ENCODE measurements at places on chromosomes 5 and 9. TPM values are rescaled to one million over a fixed set of nuclear protein-coding genes. Genes with fewer than 3 reads are reported as not detected.

Gene SPINK13
- not detected for total RNA-seq

Gene SYNPO
- 1.5 TPM for total RNA-seq

Gene OR13J1
- total RNA-seq = not detected

Gene DMRT2
- total RNA-seq = 1.0 TPM

GRCh38 chr5:173778784-173779304 is 109.3 kb upstream of the CPEB4 start:
- H3K36me3 ChIP-seq = no peaks in the 10 kb centered on the region
- no peak overlapping the region for H3K4me3 ChIP-seq
- peaks cover 25% of the 10 kb centered on the region for H3K27me3 ChIP-seq
- DNase-seq = no peak
- peaks cover 11% of the 10 kb centered on the region for H3K4me1 ChIP-seq

DNA sequence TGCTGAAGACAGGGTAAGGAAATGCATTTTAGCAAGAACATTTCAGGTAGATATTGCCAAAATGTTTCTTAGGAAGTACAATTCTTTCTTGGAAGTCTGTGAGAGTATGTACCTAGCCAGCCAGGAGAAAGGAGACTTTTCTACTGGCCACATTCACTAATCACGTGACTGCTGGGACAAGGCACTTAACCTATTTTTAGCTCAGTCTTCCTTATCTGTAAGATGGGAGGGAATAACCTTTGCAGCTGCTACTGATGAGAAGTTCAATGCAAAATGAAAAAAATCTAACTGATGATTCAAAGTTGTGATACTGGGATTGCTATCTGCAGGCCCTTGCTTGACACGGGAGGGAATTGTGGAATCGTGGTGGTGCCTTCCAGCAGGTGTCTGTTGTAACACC is 42.6 kb upstream of the SLC28A3 start:
- no peaks in the 10 kb centered on the region for H3K36me3 ChIP-seq
- no peak overlapping the region for H3K27ac ChIP-seq
- peaks cover 18% of the 10 kb centered on the region for H3K4me1 ChIP-seq
- H3K27me3 ChIP-seq = no peaks in the 10 kb centered on the region
- H3K4me3 ChIP-seq = no peak overlapping the region

GRCh38 chr9:77712533-77713130 is 64.5 kb upstream of the GNA14 start:
- H3K4me1 ChIP-seq = no peaks in the 10 kb centered on the region
- no peak for DNase-seq
- H3K4me3 ChIP-seq = no peak overlapping the region
- no peaks in the 10 kb centered on the region for H3K27me3 ChIP-seq
- H3K36me3 ChIP-seq = peaks cover 2% of the 10 kb centered on the region
- H3K27ac ChIP-seq = no peak overlapping the region

GRCh38 chr5:143760131-143760505 is 51.8 kb upstream of the HMHB1 start:
- H3K4me3 ChIP-seq = no peak overlapping the region
- H3K36me3 ChIP-seq = no peaks in the 10 kb centered on the region
- H3K27me3 ChIP-seq = peaks cover 3% of the 10 kb centered on the region
- H3K4me1 ChIP-seq = no peaks in the 10 kb centered on the region

DNA sequence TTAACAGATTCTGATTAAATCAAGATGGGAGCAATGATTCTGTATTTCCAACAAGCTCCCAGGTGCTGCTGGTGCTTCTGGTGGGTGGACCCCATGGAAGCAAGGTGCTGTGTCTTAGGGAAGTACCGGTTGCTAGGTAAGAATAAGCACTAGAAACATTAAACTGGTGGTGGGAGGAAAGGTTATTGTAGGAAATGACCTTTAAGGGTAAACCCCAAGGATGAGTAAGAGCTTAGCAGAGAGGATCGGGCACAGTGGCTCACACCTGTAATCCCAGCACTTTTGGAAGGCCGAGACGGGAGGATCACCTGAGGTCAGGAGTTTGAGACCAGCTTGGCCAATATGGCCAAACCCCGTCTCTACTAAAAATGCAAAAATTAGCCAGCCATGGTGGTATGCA is 16.2 kb upstream of the CREBRF start:
- no peaks in the 10 kb centered on the region for H3K27me3 ChIP-seq
- H3K27ac ChIP-seq = peak overlapping the region; percentile 46
- H3K36me3 ChIP-seq = peaks cover 15% of the 10 kb centered on the region
- no peak overlapping the region for H3K4me3 ChIP-seq
- DNase-seq = no peak

DNA sequence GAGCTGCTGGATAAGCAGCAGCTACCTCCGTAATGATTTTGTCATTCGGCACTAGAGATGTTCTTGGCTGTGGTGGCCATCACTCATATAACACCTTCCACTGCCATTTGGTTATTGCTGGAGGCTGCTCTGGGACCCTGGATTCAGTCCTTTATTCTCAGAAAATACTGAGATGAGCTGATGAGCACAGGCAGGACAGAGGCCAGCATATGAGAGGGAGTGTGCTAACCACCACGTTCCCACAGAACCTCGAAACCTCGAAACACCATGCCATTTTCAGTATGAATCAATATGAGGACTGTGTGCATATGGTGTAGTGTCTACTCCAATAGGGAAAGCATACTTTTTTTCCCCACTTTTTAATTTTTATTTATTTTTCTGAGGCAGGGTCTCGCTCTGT is 56.6 kb downstream of the ADAM19 start:
- no peak for DNase-seq
- no peak overlapping the region for H3K27ac ChIP-seq
